ENCODE measurements at places on chromosomes 5 and 9.

DNA sequence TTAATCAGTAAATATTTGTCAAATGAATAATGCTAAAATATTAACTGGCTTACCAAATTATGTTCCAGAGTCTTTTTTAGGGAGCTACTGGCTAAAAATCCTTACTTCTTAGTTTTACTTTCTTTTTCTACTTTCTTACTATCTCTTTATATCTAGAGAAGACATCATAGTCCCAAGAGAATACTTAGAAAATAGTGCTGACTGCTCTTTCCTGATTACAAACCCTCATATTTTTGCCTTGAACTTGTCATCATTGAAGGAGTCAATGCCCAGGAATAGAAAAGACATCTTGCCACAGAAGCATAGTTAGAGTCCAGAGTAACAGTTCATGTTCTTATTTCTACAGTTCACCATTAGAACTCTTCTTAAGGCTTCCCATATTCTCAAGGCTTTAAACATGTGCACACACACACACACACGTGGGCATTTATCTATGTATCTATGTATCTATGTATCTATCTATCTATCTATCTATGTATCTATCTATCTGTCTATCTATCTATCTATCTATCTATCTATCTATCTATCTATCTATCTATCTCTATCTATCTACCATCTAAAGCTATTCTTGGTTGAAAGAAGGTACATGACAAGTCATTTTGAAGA lies 654.3 kb downstream of the ANXA1 start:
- no peak for DNase-seq

- peak; percentile 38 for DNase-seq
Measured at GRCh38 chr5:137075163-137075970, 423.8 kb downstream of the SPOCK1 start.

- no peak for DNase-seq
Measured at GRCh38 chr5:99945478-99946442, 589.4 kb upstream of the FAM174A start.

- DNase-seq, result no peak
Measured at GRCh38 chr5:11128021-11128420, 367.0 kb upstream of the DAP start.

DNA sequence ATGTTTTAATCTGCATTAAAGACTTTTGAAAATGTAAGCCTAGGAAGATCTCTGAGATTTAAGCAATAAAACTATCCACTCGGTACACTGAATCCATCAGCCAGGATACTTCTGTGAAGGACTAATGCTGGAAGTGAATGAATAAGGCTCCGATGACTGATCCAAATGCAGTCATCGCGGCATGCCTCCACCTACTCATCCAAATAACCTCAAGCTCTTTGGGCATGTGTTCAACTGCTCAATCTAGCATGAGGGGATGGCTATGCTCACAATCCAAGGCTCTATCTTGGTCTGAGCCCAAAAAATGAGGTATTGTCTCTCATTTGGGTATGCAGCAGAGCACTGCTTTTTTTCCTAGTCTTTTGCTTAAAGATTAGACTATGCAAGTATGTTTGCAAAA lies 19.2 kb downstream of the MARCHF3 start:
- no peak for DNase-seq

DNA sequence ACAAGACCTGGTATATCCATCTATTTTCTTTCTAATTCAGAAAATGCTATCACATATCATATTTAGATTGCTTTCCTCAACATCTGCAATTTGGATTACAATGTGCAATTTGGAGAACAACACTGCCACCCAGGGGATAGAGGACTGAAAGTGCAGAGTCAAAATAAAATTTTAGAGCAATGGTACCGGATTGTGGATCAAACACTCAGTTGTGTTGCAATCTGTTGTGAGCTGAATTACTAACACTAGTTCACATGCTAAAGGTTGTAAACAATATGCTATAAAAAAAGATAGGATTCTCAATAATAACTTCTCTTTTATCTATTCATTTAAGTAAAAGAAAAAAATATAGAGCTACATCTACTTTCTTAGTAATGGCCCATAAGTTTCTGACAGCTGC lies 11.9 kb upstream of the SRFBP1 start:
- DNase-seq, result no peak

DNA sequence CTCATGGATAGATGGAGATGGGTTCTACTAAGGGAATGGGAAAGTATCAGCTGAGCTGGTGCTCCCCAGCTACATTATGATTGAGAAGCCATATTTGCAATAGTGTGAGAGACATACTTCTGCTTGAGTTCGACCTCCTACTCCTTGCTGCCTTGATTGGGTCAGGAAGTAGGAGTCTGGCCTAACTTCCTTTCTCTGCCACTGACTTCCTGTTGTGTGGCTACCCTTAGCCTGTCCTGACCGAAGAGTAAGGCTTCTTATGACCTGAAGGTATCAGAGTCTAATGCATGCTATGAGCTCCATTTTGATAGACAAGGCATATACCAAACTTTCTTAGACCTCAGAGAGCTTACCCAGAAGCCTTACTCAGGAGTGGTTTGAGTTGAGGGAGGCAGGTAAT lies 53.9 kb downstream of the OSTF1 start:
- no peak for DNase-seq

- DNase-seq, result no peak
Measured at GRCh38 chr9:97362777-97363545, 48.9 kb upstream of the TDRD7 start.

DNA sequence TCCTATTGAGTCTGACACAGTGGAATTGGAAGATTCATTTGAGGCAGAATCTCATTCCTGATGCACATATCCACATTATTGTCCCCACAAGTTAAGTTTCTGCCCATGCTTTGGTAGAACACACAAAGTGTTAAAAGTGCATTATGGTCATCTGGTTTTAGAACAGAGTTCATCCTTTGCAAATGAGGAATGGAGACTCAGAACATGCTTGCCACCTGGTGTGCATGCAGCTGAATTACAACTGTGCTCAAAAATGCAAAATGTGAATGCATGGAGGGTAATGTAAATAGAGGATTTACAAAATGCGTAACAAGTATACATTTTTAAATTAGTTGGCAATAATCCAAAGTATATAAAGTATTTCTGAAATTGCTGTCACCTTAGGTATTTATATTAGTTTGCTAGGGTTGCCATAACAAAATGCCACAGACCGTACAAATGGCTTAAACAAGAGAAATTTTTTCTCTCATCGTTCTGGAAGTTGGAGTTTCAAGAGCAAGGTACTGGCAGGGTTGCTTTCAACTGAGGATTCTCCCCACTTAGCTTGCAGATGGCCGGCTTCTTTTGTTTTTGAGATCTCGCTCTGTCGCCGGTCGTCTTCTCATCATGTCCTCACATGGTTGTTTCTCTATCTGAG lies 671.1 kb downstream of the TAF11L14 start:
- DNase-seq, result no peak

GRCh38 chr9:128257086-128257825 lies 18.6 kb downstream of the GOLGA2 start:
- no peak for DNase-seq

DNA sequence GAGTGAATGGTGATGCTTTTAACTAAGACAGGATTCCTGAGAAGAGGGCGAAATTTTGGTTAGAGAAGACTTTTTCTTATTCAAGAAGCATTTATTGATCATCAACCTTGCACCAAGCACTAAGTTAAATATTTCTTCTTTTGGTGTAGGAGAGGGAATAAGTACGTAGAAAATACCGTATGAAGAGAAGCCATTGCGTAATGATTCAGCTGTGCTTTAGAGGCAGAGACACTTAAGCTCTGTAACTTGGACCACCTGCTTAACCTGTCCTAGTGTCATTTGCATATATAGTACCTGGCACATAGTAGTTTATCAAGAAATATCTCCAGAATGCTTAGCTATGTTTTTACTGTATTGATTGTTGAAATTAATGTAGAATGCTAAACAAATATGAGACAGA lies 430.9 kb upstream of the ZNF608 start:
- no peak for DNase-seq

GRCh38 chr5:169728418-169728817 lies 91.3 kb downstream of the DOCK2 start:
- DNase-seq, result no peak

DNA sequence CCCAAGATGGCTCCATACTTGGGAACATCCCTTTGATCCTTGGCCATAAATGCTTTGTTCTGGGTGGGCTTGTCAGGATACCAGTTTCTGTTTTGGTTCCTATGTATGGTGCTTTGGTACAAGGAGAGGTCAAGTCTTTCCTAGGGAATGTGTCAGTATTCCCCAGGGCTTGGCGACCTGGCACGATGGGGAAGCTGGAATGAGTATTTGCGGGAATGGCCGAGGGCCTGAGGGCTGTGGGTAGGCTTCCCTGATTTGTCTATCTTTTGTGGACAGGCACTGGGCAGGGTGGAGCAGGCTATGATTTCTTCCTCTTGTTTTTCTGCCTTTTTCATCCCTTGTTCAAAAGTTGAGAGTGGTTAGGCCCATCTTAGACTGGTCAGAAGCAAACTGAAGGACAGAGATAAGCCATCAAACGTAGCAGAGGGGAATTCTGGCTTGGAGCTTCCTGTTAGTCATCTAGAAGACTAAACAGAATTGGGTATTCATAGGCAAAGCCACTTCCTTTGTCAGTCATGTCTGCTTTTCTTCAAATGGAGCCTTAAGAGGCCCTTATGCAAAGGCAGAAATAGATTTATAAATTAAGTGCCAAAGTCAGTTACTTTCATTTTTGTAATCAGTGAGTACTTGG lies 13.7 kb downstream of the DOCK2 start:
- no peak for DNase-seq

- DNase-seq, result no peak
Measured at GRCh38 chr5:50415912-50416311, 25.2 kb downstream of the EMB start.

- no peak for DNase-seq
Measured at GRCh38 chr5:28734396-28734795, 1696.0 kb upstream of the CDH9 start.

- no peak for DNase-seq
Measured at GRCh38 chr9:131731237-131731636, 8.6 kb downstream of the RAPGEF1 start.

GRCh38 chr5:14727428-14727865 lies 62.9 kb downstream of the OTULIN start:
- peak; percentile 69 for DNase-seq

DNA sequence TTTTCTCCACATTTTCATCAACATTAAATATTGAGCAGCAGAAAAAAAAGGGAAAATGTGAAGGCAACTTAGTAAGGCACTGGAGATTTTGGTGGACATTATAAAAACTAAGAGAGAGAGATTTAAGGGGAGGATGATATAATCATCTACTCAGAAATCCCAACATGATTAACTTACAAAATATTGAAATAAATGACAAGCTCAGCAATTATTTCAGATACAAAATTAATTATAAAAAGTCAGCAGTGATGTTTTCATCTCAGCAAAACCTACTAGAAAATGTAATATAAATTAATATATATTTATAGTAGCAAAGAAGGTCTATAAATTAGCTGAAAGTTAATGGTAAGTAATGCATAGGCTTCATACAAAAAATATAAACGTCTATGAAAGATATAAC lies 30.8 kb upstream of the PRDM9 start:
- no peak for DNase-seq

DNA sequence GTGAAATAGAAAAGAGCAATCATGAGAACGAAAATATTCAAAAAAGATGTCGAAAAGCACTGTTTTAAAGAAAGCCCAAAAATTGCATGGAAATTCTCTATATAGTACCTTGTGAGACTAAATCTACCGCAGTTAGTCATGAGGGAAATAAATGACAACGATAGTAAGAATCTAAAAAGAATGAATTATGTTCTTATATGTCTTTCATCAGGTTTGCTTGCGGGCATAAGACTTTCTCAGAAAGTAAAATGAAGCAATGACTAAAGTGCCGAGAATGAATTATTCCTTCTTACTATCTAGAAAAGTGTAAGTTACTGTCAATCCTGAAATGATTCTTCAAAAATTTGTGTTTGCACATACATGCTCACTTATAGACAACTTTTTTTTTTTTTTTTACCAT lies 26.4 kb downstream of the PTPRD start:
- DNase-seq, result no peak

DNA sequence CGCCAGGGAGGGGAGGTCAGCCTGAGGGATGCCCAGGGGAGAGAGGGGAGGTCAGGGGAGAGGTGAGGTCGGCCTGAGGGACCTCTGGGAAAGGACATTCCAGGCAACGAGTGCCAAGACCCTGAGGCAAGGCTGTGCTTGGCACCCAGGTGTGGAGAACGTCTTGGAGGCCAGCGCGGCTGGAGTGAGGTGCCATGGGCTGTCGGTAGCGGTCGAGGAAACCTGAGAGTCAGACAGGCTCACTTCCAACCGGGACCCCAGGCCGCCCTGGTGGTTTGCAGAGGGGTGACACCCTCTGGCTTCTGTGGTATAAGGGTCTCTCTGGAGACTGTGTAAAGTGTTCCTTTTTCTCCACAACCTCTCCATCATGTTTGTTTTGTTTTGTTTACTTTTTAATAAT lies 82.9 kb downstream of the CACNA1B start:
- no peak for DNase-seq

DNA sequence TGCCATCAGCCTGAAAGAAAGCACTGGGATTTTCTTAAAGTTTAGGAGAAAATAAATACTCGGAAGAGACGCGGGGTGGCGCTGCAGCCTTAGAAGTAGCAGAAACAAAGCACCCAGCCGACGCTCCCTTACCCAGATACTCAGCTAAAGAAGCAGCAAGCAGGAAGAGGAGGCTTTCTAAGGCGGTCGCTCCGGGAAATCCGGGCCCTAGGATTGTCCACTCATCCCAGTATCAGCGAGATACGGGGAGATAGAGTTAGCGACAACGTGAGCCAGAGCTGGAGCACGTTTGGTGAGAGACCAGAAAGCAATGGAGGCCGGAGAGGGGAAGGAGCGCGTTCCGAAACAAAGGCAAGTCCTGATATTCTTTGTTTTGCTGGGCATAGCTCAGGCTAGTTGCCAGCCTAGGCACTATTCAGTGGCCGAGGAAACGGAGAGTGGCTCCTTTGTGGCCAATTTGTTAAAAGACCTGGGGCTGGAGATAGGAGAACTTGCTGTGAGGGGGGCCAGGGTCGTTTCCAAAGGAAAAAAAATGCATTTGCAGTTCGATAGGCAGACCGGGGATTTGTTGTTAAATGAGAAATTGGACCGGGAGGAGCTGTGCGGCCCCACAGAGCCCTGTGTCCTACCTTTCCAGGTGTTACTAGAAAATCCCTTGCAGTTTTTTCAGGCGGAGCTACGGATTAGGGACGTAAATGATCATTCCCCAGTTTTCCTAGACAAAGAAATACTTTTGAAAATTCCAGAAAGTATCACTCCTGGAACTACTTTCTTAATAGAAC lies at the start of gene PCDHB2:
PCDHB2 (plus strand) TSS at position 135 of the 782 bp plus-strand sequence; CDS start at position 311, 176 bp downstream.
- DNase-seq, result peak; percentile 38

GRCh38 chr5:95956021-95956899 lies 5.4 kb downstream of the ELL2 start:
- no peak for DNase-seq

GRCh38 chr5:170576602-170577535 lies 73.0 kb downstream of the KCNIP1 start:
- no peak for DNase-seq

DNA sequence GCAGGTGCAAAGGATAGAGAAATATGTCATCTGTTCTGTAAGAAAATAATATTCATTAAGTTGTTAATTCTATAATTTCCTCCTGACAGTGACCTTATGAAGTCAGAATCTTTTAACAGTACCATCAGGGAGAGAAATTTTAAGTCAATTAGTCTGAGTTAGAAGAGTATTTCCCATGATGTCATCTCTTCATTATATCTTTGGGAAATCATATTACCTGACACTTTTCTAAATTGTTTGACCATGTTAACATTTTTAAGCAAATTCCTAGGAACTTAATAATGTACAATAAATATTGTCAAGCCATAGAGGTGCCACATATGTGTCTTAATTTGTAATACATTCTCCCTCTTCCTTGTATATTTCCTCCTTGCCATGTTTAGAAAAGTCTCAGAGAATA lies 124.4 kb upstream of the C6 start:
- no peak for DNase-seq
